Right hindlimb (tissue), 1 donor: ENCODE measurements at places on chromosomes 11 and 22.

GRCh38 chr11:123413636-123414035 lies 16.4 kb upstream of the GRAMD1B start:
- DNase-seq = no peak

DNA sequence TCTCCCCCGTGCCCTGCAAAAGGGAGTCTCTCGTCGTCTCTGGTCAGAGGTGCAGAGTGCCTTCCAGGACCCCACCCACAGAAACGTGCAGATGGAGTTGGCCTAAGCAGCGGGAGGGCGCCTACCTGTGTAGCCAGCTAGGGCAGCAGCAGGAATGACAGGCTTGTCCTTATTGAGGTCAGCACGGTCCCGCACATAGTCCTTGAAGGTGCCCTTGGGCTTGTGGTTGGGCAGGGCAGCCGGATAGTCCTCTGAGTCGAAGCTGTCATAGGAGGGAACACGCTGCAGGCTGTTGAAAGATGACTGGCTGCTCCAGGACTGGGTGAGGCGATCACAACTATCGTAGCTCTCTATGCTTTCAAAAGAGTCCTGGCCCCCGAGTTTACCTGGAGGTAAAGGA lies 107.3 kb downstream of the ETS1 start:
- no peak for DNase-seq

- peak; percentile 54 for DNase-seq
Measured at GRCh38 chr11:128720522-128720985, 26.7 kb downstream of the FLI1 start.

DNA sequence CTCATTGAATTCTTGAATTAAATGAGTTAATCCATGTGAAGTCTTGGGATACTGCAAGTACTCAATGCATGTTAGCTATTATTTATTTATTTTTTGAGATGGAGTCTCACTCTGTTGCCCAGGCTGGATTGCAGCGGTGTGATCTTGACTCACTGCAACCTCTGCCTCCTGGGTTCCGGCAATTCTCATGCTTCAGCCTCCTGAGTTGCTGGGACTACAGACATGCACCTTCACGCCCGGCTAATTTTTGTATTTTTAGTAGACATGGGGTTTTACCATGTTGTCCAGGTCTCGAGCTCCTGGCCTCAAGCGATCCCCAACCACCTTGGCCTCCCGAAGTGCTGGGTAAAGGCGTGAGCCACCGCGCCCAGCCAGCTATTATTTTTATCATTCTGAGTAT lies 9.4 kb downstream of the MMP7 start:
- no peak for DNase-seq

DNA sequence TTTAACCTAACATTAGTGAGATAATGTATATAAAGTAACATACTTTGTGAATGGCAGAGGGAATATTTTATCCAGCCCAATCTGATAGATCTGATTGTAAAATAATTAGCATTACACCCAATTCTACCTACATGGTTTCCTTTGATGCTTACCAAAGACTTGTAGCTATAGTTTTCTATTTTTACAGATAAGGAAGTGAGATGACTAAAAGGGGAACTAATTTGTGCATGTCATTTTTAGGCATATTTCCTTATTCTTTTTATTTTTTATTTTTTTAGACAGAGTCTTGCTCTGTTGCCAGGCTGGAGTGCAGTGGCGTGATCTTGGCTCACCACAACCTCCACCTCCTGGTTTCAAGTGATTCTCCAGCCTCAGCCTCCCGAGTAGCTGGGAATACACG lies 793.7 kb upstream of the LRRC4C start:
- DNase-seq = no peak
